Left ventricle myocardium superior (tissue), 1 donor: ENCODE measurements at places on chromosomes 1 and 21. TPM values are rescaled to one million over a fixed set of nuclear protein-coding genes. Genes with fewer than 3 reads are reported as not detected.

DNA sequence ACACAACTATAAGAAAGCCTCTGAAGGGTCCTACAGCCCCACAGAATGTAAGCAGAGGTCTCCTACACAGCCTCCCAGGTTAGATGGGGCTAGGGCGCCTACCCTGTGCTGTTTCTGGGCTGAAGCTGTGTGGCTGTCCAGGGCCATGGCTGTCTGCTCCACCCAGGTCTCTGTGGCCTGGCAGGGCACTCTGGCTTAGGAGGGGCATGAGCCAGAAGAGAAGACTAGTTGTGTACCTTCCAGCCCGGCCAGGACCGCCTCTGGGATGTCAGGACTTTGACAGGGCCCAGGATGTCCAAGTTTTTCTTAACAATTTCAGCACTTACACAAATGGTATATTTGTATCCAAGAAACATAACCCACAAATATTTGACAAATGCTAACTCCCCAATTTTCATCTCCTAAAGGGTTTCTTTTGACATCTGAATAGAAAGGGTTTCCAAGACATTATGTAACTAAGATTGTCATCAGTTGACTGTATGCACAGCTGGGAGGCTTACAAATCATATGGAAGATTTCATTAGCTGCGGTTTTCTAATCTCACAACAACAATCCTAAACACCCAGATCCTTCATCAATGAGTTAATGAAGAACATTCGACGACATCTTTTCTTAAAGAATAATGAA lies 80.5 kb downstream of the HSF2BP start:
- DNase-seq = no peak

- no peak for DNase-seq
Observed at GRCh38 chr1:221765527-221765926, 23.6 kb upstream of the DUSP10 start.

- DNase-seq = no peak
Observed at GRCh38 chr21:43328958-43329691, 97.8 kb downstream of the SIK1 start.

GRCh38 chr1:107698161-107698560 lies 266.8 kb downstream of the VAV3 start:
- DNase-seq = no peak

GRCh38 chr1:202553560-202554038 lies 156.7 kb downstream of the SYT2 start:
- DNase-seq = no peak

GRCh38 chr1:151255381-151255780 lies 847 bp downstream of the PSMD4 start:
- no peak for DNase-seq

DNA sequence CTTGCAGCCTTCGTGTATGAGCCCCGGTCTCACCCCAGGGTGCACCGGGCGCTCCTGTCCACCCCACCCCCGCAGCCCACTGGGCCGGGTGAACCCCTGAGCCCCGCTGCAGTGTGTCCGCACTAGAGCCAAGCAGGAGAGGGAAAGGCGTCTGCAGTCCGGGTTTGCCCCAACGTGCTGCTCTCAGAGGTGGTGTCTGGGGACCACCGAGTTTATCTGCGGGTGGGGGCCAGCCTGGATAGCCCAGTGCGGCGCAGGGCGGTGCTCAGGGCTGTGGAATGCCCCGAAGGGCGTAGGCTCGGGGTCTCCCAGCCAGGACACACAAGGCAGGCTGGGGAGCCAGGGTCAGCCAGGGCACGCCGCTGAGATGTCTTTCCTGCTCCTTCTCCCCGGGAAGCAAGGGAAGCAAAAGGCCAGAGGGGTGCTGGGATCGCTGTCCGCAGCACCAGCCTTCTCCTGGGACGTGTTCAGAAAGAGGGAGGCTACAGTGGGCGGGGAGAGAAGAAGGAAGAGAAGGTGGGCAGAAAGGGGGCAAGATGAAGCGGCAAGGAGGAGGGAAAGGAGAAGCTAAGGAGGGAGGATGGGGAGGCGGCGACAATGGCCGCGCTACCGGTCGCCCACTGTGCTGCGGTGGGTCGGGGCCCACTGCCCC lies 56.6 kb downstream of the MAB21L3 start:
- DNase-seq = peak; percentile 49

DNA sequence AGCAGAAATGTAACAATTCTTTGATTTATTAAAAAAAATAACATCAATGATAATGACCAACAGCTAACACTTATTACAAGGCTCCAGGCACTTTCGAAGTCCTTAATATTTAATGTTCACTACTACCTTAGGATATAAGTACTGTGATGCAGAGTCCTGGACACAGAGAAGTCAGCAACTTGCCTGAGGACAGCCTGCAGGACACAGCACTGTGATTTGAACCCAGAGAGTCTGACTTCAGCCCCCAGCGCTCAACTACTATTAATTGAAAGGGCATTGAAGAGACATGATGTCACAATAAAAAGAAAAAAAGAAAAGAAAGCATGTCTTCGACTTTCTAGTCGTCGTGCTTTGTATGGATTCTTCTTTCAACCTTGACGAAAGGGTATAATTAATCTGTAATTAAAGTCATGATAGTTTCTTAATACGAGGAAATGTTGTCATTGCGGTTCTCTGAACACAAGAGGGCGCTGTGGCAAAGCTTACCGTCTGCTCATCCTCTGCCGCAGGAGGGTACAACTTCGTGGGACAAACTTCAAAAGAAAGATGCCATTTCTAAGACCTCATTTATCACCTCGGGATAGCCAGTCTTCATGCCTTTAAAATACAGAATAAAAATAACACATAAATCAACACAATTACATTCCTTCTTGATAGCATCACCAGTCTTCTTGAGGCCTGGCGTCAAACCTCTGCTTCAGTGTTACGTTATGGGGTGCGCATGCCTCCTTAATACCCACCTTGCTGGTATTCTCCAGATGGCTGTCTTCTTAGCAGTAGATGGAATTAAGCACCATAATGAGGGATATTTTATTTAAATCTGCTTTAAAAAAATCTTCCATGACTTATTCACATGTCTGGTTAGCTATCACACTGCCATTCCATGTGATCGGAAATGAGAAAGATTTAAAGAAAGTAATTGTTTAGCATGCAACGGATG lies 240.1 kb downstream of the DISC1 start:
- DNase-seq = peak; percentile 61

GRCh38 chr1:219121679-219122078 lies 52.0 kb upstream of the LYPLAL1 start:
- no peak for DNase-seq

GRCh38 chr1:50333595-50333974 lies 89.7 kb downstream of the DMRTA2 start:
- peak; percentile 78 for DNase-seq

- no peak for DNase-seq
Observed at GRCh38 chr1:67716800-67717199, 31.8 kb downstream of the GADD45A start.

GRCh38 chr1:239185245-239185619 lies 201.1 kb upstream of the CHRM3 start:
- DNase-seq = no peak

- DNase-seq = peak; percentile 44
Observed at GRCh38 chr1:203593723-203594122, 32.9 kb upstream of the ATP2B4 start.

- peak; percentile 78 for DNase-seq
Observed at GRCh38 chr1:113684153-113684541, 75.1 kb downstream of the PHTF1 start.

DNA sequence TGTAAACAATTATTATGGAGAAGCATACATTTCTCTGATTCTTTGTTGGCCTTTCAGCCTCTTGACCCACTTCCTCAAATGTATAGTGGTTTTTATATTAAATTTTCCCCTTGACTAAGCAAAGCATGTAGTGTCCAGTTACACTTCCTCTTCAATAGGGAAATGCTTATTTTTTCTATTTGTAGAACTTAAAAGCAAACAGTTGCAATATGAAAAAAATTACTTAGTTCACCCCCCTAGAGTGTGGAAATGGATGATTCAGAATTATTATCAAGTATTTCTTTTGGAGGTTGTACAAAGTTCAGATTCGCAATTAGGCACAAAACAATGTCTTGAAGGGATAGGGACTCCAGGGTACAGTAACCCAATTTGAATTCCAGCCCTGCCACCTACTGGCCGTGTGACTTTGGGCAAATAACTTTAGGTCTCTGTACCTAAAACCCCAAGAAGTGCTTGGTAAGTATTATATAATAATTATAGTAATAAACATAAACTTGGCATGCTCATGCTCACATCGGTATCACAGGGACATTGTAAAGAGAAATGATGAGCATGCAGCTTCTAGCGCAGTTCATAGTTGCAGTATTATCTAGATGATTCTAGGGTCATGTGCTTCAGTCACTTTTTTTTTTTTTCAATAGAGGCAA lies 28.6 kb upstream of the IFNGR2 start:
- DNase-seq = peak; percentile 58

DNA sequence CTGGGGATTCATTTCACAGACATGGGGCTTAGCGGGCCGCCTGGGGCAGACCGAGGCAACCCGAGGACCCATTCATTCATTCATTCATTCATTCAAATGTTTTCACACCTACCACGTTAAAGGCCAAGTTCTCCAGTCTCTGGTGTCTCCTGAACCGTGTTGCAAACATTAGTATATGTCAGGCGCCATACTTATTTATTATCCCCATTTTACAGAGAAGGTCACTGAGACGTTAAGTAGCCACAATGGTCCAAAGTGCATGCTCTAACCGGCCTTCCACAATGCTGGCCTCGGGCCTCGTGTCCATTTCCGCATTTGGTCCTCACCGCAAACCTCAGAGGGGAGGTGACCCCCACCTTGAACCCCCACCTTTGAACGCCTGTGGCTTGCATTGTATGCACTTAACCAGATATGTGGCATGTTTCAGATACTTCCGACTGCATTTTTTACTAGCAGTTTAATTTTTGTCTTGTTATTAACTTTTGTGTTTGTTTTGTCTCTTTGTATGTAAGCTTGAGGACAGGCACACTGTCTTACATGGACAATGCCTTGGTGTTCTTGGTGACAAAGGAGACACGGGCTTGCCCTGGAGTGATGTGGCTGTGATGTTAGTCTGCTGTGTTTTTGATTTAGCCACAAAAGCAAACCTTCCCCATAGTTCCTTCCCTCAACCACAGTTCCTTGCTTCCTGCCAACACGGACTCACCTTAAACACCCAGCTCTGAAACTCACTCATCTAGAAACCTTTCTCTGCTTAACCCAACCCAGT lies 1.2 kb upstream of the IFFO2 start:
- no peak for DNase-seq

- DNase-seq = no peak
Observed at GRCh38 chr1:186775881-186776560, 52.7 kb upstream of the PLA2G4A start.

- DNase-seq = no peak
Observed at GRCh38 chr1:204962742-204963632, 80.0 kb upstream of the CNTN2 start.

- no peak for DNase-seq
Observed at GRCh38 chr1:116372191-116372590, 853 bp upstream of the ATP1A1 start.

GRCh38 chr1:30522031-30523004 lies 201.1 kb downstream of the MATN1 start:
- peak; percentile 89 for DNase-seq

GRCh38 chr1:117757668-117758067 lies 151.8 kb downstream of the TENT5C start:
- DNase-seq = no peak

- no peak for DNase-seq
Observed at GRCh38 chr21:39805983-39806382, 61.0 kb downstream of the IGSF5 start.

- DNase-seq = no peak
Observed at GRCh38 chr1:32311709-32312393, 20.0 kb downstream of the HDAC1 start.

- DNase-seq = no peak
Observed at GRCh38 chr1:193120604-193121166, 1.1 kb upstream of the CDC73 start.

- no peak for DNase-seq
Observed at GRCh38 chr21:35827004-35827403, 233.3 kb downstream of the SETD4 start.

DNA sequence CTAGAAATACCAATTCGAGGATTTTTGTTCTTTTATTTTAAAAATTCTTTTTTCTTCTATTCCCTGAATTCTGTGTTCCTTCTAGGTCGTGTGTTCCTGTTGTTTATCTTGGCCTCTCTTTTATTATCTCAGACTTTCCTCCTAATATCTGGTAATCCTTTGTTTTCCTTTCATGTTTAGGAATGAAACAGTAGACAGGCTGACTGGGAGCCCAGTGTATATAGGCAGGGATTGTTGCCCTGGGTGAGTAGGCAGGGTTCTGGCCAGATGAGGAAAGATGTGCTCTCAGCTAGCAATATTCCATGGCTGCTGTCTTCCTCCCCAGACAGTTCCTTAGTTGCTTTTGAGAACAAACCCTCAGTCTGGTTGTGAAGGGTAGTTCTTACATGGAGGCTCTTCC lies 161.8 kb upstream of the PDE4B start:
- DNase-seq = no peak

DNA sequence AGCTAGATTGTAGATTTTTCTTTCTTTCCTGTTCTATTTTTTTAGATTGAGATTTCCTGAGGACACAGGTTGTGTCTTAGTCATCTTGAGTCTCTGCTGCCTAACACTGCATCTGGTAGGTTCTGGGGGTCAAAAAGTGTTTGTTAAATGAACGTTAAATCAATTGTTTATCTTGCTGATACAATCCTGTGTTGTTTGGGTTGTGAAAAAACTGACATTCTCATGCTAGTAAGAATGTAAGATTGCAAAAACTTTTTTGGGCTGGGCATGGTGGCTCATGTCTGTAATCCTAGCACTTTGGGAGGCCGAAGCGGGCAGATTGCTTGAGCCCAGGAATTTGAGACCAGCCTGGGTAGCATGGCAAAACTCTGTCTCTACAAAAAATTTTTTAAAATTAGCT lies 3.4 kb downstream of the CTSK start:
- no peak for DNase-seq

GRCh38 chr1:36950604-36951291 lies 83.6 kb downstream of the GRIK3 start:
- DNase-seq = no peak

GRCh38 chr1:28800324-28800723 lies 11.6 kb upstream of the OPRD1 start:
- DNase-seq = no peak

DNA sequence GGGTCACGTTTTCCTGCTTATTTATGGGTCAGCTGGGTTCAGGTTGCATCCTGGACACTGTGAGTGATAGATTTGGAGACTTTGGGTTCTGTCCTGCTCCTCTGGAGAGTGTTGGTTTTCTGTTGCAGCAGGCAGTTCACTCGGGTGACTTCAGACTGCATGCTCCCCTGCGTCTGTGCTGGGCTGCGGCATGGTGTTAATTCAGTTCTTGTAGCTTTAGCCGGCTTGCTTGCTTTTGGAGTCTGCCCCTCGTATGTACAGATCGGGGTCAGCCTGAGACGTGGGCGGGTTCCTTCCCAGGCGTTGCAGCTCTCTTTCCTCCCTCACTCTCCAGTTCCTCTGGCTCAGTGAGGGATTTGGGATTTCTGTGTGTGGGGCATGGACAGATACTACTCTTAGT lies 38.0 kb downstream of the PCNT start:
- no peak for DNase-seq

The IFNGR2 gene
- 35.1 TPM for total RNA-seq

The KDM5B gene
- total RNA-seq = 14.6 TPM

The RAP1A gene
- total RNA-seq = 102 TPM

The AMY1A gene
- not detected for total RNA-seq

The AMPD1 gene
- total RNA-seq = 0.10 TPM

The SHISA4 gene
- 129 TPM for total RNA-seq

The SPRR3 gene
- not detected for total RNA-seq

The WNT2B gene
- 2.0 TPM for total RNA-seq
